NCI-H345 (cell line): ENCODE measurements at places on chromosomes 3 and 15.

- no peak for DNase-seq
Observed at GRCh38 chr3:180358179-180358578, 243.8 kb upstream of the TTC14 start.

- no peak for DNase-seq
Observed at GRCh38 chr3:24202071-24202470, 257.0 kb downstream of the NR1D2 start.

GRCh38 chr15:89985111-89985510, 16.0 kb upstream of the ZNF710 start:
- no peak for DNase-seq

DNA sequence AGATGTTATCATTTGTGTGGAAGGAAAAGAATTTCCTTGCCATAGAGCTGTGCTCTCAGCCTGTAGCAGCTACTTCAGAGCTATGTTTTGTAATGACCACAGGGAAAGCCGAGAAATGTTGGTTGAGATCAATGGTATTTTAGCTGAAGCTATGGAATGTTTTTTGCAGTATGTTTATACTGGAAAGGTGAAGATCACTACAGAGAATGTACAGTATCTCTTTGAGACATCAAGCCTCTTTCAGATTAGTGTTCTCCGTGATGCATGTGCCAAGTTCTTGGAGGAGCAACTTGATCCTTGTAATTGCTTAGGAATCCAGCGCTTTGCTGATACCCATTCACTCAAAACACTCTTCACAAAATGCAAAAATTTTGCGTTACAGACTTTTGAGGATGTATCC, 15.1 kb downstream of the KLHL24 start:
- DNase-seq: no peak

DNA sequence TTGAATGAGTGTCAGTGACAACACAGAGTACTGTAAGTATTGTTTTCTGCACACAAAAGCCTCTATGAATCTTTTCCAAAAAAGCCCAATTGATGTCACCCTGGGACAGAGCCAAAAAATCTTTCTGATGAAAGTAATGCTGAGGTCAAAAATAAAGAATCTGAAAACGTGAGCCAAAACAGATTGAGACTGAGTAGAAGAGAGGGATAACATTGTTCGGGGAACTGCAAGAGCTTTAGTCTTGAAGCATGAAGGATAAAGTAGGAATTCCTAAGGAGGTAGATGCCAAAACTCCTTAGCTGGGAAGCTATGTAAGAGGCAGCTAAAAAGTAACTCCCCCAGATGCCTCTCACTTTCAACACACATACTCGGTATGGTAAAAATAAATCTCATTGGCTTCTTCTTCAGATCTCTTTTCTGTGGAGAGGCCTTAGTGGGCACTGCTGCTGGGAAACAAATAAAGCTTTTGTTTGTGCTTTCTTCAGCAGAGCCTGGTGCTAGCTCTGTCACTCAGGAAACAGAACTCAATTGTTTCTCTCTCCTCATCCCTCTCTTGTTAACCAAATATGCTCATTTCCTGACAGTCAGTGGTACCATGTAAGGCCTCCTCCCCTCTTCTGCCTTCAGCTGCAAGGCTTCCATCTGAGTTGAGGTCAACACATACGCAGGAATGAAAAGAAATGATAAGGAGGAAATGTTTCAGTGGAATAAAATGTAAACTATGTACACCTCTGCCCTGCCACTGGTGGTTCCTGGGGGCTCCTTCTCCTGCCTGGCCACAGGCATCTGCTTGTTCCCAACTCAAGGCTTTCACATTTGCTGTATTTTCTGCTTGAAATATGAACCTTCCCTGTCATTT, 58.1 kb downstream of the CD200 start:
- DNase-seq: no peak

DNA sequence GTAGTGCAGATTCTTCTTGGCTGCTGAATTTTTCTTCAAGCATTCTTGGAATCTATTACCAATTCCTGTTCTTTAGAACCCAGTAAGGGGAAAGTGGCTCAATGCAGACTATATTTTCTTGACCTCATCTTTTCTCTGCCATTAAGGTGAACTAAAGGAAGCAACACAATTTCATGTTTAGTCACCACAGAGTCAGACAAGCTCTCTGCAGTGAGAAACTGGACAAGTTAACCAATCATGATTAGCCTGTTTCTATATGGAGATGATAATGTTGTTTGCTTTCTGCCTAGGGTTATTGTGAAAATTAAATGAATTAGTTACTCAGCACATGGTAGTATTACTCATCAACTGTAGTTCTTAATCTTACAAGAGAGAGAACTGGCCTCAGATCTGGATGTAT, 1075.1 kb downstream of the AGBL1 start:
- no peak for DNase-seq
